ENCODE measurements at places on chromosomes 3 and 15. TPM values are rescaled to one million over a fixed set of nuclear protein-coding genes. Genes with fewer than 3 reads are reported as not detected.

Gene CFAP100
- not detected for total RNA-seq

Gene CCR9
- total RNA-seq, result not detected

Gene GOLGA8N
- total RNA-seq, result 11.9 TPM

Gene PLA2G4B
- 1.5 TPM for total RNA-seq

Gene ASB14
- total RNA-seq, result not detected

Gene USP4
- 54.6 TPM for total RNA-seq

Gene TIMP4
- 19.2 TPM for total RNA-seq

Gene CDHR4
- 0.29 TPM for total RNA-seq

Gene SLC28A2
- not detected for total RNA-seq

Gene WDR93
- total RNA-seq, result not detected

Gene IGDCC3
- total RNA-seq, result not detected

Gene SLC12A8
- 0.69 TPM for total RNA-seq

Measured in posterior vena cava (tissue), 2 donors.